Right forelimb (tissue), 1 donor: ENCODE measurements at places on chromosomes 11 and 22.
A peak's percentile ranks its signal among the peaks of the same experiment; 100 is the strongest.

DNA sequence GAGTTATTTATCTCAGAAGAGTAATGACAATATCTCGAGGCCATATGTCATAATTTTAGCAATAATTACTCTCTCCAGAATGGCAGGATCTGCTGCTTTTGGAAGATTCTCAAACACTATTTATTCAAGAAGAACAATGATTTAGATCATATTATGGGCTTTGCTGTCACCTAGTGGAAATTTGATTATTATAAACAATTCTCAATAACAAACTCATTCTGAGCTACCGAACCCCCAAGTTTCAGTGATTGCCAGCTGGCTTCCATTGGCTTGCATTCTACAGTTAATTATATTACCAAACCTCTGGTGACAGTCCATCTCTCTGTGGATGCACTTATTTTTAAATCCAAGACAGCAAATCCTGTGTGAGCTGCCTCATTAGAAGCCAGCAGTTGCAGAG, 27.9 kb upstream of the SLC36A4 start:
- no peak for DNase-seq

DNA sequence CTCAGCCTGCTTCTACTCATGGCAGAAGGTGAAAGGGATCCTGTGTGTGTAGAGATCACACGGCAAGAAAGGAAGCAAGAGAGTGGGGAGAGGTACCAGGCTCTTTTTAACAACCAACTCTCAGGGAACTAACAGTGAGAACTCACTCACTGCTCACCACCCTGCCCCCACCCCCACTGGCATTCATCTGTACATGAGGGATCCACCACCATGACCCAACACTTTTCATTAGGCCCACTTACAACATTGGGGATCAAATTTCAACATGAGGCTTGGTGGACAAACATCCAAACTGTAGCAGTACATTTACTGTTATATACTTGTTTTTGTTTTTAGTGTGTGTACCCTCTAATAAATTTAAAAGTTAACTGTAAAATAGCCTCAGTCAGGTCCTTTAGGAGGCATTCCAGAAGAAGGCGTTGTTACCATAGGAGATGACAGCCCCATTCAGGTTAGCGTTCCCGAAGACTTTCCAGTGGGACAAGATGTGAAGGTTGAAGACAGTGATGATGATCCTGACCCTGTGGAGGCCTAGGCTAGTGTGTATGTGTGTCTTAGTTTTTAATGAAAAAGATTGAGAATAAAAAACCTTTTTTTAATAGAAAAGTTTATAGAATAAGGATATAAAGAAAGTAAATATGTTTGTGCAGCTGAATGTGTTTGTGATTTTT, 11.3 kb downstream of the CUL5 start:
- no peak for DNase-seq

DNA sequence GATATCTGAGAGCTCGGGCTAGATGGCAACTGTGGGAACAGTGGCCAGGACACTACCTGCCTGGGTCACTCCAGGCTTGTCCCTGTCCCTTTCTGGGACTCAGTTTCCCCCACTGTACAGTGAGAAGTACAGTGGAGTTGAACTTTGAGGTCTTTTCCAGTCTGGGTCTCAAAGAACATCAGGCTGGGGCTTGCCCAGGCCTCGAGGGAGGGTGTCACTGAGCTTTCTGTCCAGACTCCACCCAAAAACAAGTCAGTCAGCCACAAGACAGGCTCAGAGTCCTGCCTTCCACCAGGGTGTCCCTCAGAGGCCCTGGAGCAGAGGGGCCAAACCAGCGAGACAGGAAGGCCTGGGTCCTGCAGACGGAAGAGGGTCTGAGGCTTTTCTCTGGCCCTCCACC, 2.0 kb upstream of the PLA2G3 start:
- no peak for DNase-seq

DNA sequence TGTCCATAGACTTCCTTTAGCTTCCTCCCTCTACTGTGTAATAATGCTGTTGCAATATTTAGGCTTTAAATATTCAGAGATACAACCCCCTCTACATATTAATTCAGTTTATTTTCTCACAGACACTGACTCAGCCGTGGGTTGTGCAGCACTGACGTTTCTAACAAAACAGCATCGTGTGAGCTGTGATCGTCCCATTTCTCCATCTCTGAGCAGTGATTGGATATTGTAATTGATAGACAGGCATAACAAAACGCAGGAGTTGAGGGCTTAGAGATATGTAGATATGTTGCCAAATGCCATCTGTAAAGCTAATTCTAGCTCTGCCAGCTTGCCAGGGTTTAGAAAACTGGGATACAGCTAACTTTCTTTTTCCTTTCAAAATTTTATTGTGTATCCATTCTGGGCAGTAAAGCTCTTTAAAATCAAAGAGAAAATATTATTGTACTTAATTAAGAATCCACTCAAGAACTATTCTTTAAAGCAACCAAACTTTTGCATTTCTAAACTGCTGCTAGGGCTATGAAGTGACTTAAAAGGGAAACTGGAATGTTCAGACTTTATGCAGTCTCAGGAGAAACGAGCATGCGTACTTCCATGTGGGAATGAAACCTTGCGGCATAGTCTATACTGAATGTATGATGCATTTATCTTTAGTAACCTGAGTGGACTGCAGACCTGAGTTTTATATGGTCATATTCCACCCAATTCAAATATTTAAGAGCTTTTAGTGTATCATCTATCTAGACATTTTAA, 22.7 kb downstream of the BTBD10 start:
- DNase-seq, result peak; percentile 45

- DNase-seq, result no peak
Measured at GRCh38 chr11:3971756-3972404, 116.4 kb downstream of the STIM1 start.

DNA sequence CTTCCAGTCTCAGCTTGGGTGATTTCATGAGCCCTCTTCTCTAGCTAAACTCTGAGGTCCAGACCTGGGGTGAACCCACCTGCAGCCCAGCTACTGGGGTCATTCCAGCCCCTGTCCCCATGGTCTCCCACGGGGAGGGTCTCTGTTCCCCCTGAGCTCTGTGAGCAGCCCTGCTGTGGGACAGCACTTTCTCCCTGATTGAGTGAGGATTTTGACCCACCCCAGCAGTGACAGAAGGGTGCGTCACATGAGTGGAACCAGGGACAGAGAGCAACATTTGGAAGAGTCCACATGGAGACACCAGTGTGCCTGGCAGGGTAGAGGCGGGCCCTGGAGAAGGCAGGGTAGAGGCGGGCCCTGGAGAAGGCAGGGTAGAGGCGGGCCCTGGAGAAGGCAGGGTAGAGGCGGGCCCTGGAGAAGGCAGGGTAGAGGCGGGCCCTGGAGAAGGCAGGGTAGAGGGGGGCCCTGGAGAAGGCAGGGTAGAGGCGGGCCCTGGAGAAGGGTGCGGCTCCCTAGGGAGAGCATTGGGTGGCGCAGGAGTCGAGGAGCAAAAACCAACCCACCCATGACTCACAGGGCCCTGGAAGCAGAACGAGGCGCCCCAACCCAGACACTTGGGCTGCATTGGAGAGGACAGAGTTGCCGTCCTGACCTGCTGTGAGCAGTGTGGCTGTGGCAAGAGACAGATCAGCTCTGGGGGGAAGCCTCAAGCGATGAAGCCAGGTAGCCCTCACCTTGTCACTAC, 227.7 kb upstream of the B3GAT1 start:
- no peak for DNase-seq

DNA sequence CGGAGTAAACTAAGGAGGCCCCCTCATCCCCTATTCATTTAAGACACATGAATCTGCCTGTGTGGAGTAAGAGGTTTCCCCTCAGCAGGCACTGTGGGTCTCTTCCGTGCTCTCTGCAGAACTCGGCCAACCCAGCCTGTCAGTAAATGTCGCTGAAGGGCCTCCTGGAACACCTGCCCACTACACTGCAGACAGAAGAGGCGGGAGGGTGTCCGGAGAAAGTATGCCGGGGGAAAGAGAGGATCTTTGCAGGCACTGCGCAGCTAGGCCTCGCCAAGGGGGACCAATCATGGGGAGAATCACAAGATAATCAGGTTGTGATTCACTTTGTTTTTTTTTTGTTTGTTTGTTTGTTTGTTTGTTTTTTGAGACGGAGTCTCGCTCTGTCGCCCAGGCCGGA, 110.8 kb downstream of the MORC2 start:
- DNase-seq, result no peak

DNA sequence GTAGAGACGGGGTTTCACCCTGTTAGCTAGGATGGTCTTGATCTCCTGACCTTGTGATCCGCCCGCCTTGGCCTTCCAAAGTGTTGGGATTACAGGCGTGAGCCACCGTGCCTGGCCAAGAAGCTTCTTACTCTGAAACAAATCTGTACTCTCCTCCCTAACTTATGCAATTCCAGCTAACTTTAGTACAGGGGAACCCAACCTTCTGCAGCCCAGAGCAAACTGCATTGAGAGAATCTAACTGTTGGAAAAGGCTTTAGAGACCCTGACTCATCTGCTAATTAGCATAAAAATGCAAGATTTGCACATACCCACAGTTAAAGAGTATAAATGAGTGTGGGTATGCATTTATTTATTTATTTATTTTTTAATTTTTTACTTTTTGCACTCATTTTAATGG, 64.8 kb downstream of the APOL5 start:
- DNase-seq, result no peak

- DNase-seq, result no peak
Measured at GRCh38 chr22:25774575-25775026, 32.6 kb downstream of the MYO18B start.

DNA sequence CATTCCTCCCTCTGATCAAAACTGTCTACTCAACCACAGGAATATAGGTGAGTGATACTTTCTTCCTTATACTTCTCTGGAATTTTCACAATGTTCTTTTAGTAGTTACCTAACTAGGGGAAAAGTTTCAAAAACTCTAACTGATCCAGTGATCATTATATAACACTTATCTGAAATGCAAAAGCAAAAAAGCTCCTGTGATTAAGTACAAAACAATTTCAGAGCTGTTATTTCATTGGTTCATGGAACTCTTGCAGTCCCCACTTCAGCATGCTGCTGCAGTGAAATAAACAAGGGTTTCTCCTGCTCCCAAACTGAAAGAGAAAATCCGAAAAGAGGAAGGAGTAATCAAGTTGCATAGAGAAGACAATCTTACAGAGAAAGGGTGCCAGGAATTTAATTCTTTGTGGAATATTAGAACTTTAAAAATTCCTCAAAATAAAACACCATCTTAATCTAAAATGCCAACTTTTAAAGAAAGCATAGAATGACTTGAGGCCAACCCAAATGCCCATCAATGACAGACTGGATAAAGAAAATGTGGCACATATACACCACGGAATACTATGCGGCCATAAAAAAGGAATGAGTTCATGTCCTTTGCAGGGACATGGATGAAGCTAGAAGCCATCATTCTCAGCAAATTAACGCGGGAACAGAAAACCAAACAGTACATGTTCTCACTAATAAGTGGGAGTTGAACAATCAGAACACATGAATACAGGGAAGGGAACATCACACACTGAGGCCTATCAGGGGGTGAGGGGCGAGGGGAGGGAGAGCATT, 20.3 kb downstream of the PPP2R1B start:
- DNase-seq, result no peak

- DNase-seq, result no peak
Measured at GRCh38 chr11:90849312-90849711, 626.5 kb upstream of the CHORDC1 start.

DNA sequence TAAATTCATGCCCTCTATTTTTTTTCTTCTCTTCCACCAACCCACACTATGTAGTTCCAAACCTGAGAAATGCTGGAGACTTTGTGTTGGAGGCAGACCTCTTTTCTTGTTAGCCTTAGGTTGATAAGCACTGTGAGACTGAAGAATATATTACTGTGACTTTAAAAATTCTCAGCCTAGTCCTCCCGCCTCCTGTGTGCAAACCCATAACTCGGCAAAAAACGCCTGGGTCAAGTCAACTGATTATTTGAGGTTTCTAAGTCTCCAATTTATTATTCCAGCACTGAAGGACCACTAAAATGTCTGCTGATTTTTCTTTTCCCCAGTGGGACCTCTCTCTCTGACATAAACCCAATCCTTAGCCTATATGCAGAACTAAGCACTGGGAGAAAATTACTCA, 1946.0 kb upstream of the RAG2 start:
- DNase-seq, result no peak

DNA sequence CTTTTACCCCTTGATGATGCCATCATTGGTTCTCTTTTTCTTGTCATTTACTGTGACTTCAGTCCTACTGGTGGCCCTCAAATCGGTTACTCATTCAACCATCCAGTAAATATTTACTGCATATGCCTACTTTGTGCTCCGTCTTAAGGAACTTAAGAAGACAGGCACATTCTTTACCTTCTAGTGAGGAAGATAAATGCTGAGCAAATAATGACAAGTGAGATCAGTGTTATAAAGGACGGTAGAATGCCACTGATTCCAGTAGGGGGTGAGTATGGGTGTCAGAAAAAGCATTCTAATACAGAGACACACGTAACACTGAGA, 1.6 kb downstream of the ANKRD42 start:
- DNase-seq, result no peak

- no peak for DNase-seq
Measured at GRCh38 chr11:72369743-72370142, 64.6 kb downstream of the CLPB start.

GRCh38 chr11:133034929-133035328, 497.4 kb downstream of the OPCML start:
- no peak for DNase-seq

DNA sequence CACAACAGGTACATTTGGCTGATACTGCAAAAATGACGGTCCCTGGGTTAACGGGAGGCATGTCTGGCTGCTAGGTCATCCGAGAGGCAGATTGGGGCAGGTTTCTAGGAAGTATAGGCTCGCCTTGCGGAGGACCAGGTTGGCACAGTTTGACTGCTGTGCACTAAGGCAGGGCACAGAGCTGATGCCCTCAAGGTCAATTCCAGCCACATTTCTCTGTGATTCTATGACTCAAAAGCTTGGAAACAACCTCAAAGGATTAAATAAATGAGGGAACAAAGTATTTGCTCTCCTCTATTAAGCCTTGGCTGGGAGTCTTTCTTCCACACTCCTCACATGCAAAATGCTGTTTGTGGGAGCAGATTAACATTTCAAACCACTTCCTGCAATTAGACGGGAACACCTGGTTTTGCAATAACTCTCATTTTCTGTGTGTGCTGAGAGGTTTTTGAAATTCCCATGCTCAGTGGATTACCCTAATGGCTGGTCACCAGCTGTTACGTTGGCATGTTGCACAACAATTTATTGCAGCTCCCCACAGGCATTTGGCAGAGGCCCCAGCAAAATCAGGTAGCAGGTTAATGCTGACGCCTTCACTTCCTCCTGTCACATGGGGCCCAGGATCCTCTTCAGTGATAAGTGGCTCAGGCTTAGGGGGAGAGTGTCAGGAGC, 61.0 kb upstream of the PLET1 start:
- no peak for DNase-seq

DNA sequence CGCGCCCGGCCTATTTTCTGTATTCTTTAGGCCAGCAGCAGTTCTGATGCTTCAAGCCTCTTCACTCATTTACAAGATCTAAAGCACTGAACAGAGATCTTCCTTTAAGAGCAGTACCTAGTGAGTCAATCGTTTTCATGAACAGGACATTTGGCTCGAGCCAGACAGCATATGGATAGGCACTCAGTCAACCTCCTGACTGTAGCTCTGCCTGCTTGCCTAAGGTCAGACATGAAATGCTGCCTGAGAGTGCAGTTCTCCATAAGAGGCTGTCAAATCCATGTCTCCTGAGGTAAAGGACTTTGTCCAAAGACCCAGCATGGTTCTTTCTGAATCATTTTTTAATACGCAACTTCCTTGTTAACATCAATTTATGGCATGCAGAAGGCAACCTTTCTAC, 941.2 kb downstream of the DLG2 start:
- DNase-seq, result no peak
